ENCODE measurements at places on chromosomes 13 and 19. TPM values are rescaled to one million over a fixed set of nuclear protein-coding genes. Genes with fewer than 3 reads are reported as not detected.

Gene STX10
- polyA plus RNA-seq = 143 TPM

Gene ATP4A
- not detected for polyA plus RNA-seq

Gene HIPK4
- polyA plus RNA-seq = 0.23 TPM

Gene BBC3
- 16.1 TPM for polyA plus RNA-seq

Gene CCDC194
- not detected for polyA plus RNA-seq

Gene TNNT1
- polyA plus RNA-seq = 39.5 TPM

Gene RPL18A
- polyA plus RNA-seq = 2,695 TPM

Gene COX6B1
- 889 TPM for polyA plus RNA-seq

Gene FOSB
- polyA plus RNA-seq = 78.2 TPM

Gene MEIS3
- 61.0 TPM for polyA plus RNA-seq

DNA sequence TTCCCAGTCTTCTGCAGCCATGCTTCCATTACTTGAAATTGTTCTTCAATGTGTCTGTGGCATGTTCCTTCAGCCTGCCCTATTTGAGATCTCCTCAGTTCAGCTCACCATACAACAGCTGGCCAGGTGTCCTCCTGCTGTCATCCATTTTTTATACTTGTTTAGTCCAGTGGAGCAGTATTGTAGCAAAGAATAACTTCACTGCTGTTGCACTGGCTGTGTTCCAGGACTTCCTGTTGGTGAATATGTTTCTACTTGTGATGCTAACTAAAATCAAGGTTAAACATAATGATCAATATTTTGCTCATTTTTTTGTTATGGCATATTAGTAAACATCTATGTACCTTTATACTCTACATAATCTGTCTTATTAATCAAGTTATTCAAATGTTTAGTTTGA, 1394.1 kb downstream of the PCDH9 start:
- DNase-seq = no peak

GRCh38 chr13:51180853-51181511, 41.2 kb upstream of the FAM124A start:
- no peak for DNase-seq

DNA sequence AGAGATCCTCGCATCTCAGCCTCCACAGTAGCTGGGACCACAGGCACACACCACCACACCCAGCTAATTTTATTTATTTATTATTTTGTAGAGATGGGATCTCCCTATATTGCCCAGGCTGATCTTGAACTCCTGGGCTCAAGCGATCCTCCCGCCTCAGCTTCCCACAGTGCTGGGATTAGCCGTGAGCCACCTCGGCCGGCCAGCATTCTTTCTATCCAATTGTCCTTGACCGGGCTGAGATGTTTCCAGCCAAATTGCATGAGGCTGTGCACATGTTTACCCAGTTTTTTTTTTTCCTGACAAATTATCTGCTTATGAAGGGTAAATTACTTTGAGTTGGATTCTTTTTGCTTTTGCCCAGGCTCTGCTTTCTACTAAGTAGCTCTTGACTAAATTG, 28.2 kb downstream of the UNC13A start:
- no peak for DNase-seq

- no peak for DNase-seq
Measured at GRCh38 chr19:9838324-9838723, 3.2 kb downstream of the PIN1 start.

DNA sequence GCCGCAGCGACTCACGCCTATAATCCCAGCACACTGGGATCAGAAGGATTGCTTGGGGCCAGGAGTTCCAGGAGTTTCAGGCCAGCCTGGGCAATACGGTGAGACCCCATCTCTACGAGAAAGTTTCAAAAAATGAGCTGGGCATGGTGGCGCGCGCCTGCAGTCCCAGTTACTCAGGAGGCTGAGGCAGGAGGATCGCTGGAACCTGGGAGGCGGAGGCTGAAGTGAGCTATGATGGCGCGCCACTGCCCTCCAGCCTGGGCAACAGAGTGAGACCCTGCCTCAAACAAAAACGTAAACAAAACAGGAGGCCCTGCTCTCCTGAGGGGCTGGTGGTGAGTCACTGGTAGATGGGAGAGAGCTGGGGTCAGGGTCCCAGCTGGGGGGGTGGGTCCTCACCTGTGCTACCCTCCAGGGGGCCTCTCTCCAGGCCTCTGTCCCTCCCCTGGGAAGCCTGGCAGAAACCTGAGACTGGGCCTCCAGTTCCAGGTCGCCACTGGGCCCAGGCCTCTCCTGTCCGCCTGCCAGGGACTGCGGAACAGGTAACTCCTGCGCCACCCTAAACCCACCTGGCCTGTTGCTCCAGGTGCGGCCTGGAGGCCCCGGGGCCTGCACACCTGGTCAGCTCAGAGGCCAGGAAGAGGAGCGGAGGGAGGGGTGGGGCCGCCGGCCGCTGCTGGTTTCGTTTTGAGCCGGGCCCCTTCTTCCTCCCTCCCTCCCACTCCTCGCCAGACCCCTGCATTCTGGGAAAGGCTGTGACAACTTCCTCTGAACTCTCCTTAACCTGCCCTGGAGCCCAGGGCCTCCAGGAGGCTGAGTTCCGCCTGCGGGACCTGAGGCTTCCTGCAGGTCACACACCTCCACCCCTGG, 17.2 kb upstream of the ZBTB7A start:
- DNase-seq = no peak

GRCh38 chr13:96417939-96418685, 328.2 kb downstream of the HS6ST3 start:
- peak; percentile 19 for DNase-seq

DNA sequence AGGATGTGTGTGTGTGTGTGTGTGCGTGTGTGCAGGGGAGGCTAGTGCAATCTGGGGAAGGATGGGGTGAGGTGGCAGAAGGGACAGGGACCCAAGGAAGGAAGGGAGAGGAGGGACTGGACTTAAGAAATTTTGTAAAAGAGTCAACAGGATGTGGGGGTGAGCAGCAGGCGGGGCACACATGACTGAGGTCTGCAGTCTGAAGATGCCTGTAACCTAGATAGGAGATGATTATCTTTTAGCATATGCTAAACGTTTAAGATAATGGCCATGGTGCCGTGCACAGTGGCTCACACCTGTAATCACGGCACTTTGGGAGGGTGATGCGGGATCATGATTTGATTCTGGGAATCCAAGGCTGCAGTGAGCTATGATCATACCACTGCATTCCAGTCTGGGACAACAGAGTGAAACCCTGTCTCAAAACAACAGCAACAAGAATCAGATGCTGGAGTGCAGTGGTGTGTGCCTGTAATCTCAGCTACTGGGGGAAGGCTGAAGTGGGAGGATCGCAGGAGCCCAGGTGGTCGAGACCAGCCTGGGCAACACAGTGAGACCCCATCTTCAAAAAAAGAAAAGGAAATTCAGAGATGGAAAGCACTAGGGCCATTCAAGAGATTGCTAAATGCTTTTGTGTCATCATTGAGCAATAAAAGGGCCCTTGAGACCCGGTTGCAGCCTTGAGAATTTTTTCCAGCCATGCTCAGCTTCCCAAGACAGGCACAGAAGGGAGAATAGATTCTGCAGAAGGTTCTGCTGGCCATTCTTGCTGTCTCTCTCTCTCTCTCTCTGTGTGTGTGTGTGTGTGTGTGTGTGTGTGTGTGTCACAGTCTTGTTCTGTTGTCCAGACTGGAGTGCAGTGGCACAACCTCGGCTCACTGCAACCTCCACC, 3.8 kb upstream of the ZNF414 start:
- DNase-seq = no peak

DNA sequence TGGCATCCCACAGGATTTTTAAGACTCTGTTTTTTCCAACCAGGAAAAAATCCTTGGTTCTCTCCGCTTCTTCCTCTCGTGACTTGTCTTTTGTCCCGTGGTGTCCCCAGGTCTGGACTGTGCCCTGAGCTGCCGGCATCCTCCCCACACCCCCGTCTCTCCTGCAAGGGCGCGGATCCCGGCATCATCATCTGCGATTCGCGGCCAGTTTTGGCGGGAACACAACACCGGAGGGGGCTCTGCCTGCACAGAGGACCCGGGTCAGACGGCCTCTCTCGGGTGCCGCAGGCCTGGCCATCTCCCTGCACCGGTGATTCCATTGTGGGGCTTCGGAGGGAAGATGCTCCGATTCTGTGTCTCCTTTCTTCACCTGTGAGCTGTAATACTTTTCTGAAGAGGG, 18.8 kb upstream of the GAS6 start:
- no peak for DNase-seq

DNA sequence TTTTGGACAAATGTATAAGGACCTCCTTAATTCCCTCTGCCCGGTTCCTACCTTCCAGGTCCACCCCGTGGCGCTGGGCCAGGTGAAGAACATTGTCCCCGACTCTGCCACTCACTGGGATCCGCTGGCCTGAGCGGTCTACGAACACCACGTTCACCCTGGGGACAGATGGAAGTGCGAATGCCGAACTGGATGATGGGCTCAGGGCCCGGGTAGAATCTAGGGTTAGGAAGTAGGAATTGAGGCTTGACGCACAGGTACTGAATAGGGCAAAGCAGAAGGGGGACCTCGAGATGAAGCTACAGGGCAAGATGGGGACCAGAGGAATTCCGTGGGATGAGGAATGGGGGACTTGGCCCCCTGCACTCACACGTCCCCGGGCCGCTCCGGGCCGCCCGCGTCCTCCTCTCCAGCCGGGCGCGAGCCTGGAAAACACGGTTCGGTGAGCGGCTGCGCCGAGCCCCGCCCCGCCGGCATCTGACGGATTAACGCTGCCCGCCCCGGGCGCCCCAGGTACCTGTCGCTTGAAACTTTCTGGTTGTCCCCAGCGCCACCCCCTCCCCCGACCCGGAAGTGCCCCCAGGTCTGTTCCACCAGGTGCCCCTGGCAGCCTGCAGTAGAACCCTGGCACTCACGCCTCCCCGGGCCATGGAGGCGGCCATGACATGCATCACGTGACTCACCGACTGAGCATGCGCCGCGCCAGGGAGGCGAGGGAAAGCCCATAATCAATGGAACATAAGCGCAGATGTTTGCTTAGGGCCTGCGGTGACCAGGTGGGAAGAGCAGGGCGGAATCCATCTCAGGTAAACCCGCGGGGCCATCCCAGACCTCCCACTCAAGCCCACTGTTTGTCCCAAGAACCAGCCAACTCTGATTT, at the start of gene FDX2:
Gene FDX2, minus strand, starts transcription at position 681 of the 880 bp plus-strand sequence. Its CDS starts 19 bp downstream, at position 662.
- DNase-seq = peak; percentile 97

- no peak for DNase-seq
Measured at GRCh38 chr19:44624840-44625354, 11.5 kb downstream of the IGSF23 start.

DNA sequence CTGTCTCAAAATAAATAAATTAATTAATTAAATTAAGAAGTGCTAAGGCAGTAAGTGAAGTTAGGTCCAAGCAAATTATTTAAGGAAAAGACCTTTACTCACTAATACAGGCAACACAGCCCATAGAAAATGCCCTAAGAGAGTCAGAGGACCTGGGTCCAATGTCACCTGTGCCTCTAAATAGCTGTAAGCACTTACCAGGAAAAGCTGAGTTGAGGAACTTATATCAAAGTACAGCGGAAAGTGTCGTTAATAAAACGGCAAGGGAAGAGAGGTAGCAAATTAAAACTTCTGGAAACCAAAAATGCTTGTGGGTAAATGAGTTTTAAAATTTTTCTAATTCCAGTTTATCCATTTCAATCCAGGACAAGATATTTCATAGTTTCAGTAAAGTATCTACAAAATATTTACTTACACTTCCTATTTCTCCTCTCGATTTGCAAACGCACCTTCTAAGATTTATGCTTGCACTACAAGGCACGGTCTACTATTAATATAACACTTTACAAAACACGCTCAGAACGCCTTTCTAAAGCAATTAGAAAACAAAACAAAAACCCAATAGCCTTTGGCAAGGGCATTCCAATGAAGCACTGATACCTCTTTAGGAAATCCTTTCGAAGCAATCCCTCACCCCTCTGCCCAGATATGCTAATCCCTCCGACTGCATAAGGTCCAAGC, 963 bp downstream of the VPS36 start:
- no peak for DNase-seq

- DNase-seq = peak; percentile 97
Measured at GRCh38 chr19:52962394-52963246, at the start of gene ZNF816. Gene ZNF816, minus strand, starts transcription at chr19:52962881. Its CDS starts 6,792 bp downstream, at chr19:52956089.

DNA sequence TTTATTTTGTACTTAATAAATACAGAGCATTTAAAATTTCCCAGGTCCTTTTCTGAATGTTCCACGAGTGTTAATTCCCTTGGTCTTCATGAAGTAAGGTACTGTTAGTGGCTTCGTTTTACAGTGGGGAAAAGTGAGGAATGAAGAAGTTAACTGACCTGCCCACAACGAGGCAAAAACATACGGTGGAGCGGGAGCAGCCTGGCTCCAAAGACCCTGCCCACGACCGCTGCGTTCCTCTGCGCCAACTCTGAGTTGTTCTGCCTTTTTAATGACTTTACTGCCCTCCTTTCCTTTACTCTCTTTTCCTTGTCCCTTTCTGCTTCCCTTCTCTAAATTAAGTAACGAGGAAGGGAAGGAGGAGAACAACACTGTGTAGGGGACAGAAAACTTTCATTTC, 392.9 kb downstream of the PCDH9 start:
- no peak for DNase-seq

DNA sequence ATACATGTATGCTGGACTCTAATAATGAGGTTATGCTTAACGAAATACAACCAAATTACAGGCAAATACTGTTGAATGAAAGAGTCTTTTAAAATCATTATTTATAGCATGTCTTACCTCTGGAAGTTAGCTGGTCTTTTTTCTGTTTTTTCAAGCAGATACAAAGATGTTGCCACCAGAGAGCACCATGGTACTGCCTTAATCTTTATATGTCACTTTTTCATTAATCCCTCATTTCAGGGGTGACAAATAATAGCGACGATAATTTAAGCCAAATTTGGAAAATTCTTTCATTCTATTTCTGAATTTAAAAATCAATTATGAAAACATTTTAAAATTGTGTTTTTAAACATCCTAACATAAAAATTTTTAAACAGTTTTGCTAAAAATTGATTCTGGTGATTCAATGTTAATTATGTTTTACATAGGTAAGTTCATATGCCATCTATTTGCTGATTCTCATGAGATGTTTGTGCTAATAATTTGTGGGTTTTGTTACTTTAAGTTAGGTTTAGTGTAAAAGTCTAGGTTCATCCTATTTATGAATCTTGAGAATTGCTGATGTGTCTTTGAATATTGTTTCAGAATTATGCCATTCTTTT, 379.3 kb upstream of the SGCG start:
- DNase-seq = no peak

DNA sequence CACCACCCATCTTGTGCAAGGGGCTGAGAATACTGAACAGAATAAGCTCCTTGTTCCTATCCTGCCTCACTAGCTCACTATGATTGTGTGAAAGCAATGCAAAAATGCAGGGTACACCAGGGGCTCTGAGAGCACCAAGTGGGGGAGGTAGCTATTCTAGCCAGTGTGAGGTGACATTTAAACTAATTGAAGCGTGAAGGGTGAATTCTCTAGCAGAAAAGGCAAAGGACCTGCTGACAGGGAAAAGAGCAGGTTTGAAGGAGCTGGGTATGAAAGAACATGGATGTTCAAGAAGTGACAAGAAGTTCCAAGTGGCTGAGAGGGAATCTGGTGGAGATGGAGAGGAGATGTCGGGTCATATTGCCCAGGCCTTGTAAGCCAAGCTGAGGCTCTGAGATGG, 64.2 kb downstream of the SIAH3 start:
- no peak for DNase-seq

DNA sequence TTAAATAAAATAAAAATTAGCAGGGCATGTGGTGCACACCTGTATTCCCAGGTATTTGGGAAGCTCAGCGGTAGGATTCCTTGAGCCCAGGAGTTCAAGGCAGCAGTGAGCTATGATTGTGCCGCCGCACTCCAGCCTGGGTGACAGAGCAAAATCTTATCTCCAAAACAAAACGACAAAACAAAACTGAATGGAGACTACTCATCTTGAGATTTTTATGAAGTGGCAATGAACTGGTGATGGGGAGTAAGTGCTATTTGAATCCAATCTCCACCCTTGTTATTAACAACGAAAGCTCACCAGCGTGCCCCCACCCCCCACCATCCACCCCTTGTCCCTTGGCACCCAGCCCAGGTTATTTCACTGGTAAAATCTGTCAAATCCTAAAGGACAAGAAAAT, 45.2 kb upstream of the URI1 start:
- DNase-seq = no peak

Data from SK-N-SH (cell line).